ENCODE measurements at places on chromosomes 12 and 14. TPM values are rescaled to one million over a fixed set of nuclear protein-coding genes. Genes with fewer than 3 reads are reported as not detected.
A peak's percentile ranks its signal among the peaks of the same experiment; 100 is the strongest.

- no peak for DNase-seq
These were observed 24.9 kb downstream of the LGALS3 start for GRCh38 chr14:55153951-55154350.

DNA sequence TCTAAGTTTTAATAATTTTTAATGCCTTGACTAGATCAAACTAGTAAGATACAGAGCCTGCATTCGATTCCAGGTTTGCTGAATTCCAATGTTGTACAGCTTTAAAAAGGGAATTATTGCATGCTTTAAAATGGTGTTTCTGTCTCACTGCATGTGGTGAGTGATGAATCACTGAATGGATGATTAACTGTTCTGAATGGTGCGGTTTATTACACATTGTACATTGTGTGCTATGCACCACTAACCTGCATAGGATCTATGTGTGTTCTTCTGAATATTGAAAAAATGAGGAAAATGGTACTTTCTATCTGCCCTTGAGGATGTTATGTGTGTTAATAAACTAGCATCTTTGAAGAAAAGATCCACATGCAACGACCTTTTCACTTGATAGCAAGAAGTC lies 231.7 kb downstream of the NRXN3 start:
- DNase-seq: no peak

DNA sequence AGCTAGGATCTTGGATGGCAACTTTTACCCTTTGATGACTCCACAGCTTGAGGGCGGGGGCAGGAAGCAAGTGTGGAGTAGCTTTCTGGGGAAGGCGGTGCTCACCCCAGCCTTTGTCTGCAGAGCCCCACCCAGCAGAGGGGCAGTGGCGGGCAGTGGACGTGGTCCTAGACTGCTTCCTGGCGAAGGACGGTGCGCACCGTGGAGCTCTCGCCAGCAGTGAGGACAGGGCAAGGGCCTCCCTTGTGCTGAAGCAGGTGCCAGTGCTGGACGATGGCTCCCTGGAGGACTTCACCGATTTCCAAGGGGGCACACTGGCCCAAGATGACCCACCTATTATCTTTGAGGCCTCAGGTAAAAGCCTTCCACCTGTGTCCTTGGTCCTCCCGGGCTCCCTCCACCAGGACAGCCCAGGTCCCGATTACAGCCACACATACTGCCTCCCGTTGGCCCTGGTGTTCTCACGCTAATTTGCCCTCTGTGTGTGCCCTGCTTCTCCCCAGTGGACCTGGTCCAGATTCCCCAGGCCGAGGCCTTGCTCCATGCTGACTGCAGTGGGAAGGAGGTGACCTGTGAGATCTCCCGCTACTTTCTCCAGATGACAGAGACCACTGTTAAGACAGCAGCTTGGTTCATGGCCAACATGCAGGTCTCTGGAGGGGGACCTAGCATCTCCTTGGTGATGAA lies 1.2 kb downstream of the TAPBPL start:
- peak; percentile 82 for DNase-seq

DNA sequence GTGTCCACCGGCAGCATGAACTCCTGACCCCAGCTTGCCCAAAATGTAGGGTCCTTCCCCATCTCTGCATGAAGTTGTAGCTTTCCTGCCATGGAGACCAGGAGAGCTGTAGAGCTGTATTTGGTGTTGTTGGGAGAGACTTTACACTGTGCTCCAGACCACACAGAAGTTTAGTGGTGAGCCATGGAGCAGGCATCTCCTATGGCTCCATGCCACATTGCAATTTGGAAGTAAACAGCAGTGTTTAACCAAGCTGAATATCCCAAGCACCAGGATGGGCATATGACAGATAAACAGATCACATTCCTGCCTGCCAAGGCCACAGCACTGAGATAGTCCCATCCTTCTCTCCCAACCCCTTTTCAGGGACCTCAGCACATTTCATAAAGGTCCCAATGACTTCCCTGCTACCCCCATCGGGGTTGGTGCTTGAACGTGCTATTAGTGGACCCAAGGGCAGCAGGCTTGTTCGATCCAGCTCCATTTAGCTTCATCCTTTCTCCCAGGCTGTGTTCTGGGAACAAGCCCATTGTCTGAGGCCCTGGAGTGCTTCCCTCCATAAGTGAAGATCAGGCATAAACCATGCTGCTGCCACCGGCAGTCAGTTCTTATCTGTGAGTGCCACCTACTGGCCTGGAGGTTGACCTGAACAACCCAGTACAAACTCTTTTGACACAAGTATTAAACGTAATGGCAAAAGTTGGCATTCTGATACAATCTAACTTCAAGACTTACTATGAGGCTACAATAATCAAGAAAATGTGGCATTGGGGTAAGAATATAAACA lies 172.3 kb upstream of the ATXN7L3B start:
- no peak for DNase-seq

DNA sequence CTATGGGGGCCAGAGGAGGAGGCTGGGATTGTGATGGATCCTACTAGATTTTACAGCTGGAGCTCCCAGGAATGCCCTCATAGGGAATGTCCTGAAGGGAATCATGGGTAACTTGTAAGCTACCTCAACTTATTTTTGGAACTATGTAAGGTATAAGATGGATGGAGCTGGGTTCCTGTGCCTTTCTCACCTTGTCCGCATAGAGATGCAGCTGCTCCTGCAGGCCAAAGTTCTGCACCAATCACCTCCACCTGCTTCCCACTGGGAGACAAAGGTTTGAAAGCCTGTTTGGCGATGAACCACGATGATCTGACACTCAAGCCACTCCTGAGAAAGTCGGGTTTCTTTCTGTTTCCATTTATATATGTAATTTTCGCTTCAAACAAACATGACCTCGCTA lies 648 bp upstream of the AKAP5 start:
- DNase-seq: peak; percentile 22

GRCh38 chr12:124531281-124531745 lies 36.1 kb downstream of the NCOR2 start:
- no peak for DNase-seq

- no peak for DNase-seq
These were observed 8.7 kb downstream of the A2ML1 start for GRCh38 chr12:8831116-8831515.

GRCh38 chr12:121829250-121829918 lies 25.6 kb downstream of the SETD1B start:
- DNase-seq: no peak

- no peak for DNase-seq
These were observed 130.3 kb downstream of the TMEM30B start for GRCh38 chr14:61150851-61151250.

- no peak for DNase-seq
These were observed 15.2 kb upstream of the ACTR6 start for GRCh38 chr12:100185361-100185894.

- DNase-seq: no peak
These were observed 52.5 kb upstream of the EVL start for GRCh38 chr14:100012478-100013327.

GRCh38 chr12:2239381-2239871 lies 186.6 kb downstream of the CACNA1C start:
- DNase-seq: no peak

GRCh38 chr12:7583471-7583870 lies 79.9 kb upstream of the CD163 start:
- DNase-seq: no peak

Gene HAL
- total RNA-seq: 1.8 TPM

Gene ATXN2
- 49.9 TPM for total RNA-seq

Gene SPTLC2
- total RNA-seq: 67.1 TPM

Gene PTPRR
- total RNA-seq: 46.9 TPM

Measured in mucosa of descending colon (tissue), 3 donors.